ENCODE measurements at places on chromosomes 2 and 18.

GRCh38 chr2:222930862-222931261 is 70.0 kb downstream of the ACSL3 start:
- no peak for DNase-seq

- DNase-seq, result no peak
These were observed 67.4 kb downstream of the BIN1 start for GRCh38 chr2:127039387-127040031.

- no peak for DNase-seq
These were observed 174.8 kb downstream of the LCLAT1 start for GRCh38 chr2:30621836-30622235.

DNA sequence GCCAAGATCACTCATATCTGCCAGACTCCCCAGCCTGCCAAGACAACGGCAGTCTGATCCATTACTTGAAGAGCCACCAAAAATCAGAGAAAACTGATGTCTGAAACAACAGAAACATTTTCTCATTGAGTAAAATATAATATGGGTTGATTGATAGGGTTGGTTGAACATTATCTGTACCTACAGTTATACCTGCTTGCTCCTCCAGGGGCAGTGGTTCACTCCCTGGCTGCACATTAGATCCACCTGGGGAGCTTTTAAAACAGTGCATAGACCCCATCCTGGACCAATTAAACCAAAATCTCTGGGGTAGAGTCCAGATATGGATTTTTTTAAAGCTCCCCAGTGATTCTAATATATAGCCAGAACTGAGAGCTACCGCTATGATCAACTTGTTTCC is 43.6 kb upstream of the SLC14A2 start:
- DNase-seq, result no peak

DNA sequence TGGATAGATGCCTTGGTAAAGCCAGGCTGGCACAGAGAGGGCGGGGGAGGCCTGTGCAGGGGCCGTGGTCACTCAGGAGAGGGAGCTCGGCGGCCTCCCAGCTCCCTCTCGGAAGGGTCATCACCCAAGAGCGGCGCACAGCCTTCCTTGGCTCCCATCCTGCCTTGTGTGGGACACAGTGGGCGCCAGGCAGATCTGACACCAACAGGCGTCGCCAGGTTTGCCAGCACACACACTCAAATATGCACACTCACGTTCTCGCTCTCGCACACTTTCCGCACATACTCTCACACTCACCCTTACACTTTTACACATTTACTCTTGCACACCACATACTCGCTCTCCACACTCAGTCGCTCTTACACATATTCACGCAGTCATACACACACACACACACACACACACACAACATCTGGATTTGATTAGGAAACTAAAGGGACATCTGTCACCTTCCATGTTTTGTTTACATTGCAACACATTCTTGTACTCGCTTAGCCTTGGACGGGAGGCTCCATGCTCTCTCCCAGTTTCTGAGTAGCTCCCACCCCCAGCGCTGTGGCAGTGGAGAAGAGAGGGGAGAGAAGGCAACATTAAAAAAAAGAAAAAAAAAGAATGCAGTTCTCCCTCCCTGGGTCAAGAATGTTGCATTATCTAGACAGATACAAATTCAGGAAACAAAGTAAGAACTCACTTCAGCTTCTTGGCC is 10.5 kb downstream of the CHMP1B start:
- DNase-seq, result no peak

All from activated naive CD8-positive, alpha-beta T cell treated with anti-CD3 and anti-CD28 coated beads, Interleukin-2, amount 50 U/mL, for 16 hours (primary cell).